ENCODE measurements at places on chromosomes 13 and 19.

- no peak for DNase-seq
These were observed 6.7 kb downstream of the KCNJ14 start for GRCh38 chr19:48461982-48462655.

DNA sequence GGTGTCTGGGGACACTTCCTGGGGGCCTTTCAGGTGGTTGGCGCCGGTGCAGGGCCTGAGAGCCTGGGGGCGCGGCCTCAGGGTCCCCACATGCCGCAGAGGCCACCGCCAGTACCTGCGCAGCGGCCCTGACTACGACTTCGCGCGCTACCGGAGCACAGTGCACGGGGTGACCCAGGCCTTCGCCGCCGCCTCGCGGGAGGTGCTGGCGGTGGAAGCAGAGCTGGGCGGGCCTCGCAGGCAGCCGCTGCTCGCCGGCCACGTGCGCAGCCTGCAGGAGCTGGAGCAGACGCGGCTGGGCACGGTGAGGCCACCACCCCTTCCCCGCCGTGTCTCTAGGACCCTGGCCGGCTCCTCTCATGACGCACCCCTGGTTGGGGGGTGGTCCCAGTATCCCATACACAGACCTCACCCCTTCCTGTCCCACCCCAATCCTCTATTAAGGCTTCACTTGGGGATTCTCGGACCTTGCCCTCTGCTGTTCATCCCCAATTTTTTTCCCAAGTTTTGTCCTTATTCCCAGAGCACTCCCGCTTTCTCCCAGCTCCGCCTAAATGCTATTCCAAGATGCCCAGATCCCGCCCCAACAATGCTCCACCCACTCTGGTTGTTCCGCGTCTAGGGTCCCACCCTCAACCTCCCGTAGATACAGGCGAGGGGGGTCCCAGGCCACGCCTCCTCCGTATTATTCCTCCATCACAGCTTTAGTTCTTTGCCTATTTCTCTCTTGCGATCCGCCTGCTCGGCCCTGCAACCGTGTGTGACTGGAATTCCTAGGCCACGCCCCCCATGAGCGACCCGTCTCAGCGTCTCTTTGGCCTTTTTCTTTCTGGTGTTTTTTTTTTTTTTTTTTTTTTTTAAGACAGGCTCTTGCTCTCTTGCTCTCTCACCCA, 1.0 kb downstream of the REX1BD start:
- DNase-seq: peak; percentile 68

GRCh38 chr13:74305876-74306275, 171.7 kb upstream of the KLF12 start:
- DNase-seq: no peak

DNA sequence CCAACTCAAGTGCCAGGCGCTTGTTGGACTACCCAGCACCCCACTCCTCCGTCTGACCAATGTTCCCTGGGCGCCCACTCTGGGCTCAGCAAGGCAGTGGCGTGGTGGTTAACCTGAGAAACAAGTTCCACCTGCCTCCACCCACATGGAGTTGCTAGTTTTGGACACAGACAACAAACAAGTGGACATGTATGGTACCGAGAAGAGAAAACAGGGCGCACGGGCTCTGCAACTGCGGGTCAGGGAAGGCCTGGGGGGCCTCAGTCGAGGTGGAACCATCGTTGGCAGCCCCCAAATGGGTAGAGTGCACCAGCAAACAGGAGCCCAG, 2.5 kb downstream of the MIER2 start:
- DNase-seq: no peak

- no peak for DNase-seq
These were observed 212.9 kb upstream of the SERP2 start for GRCh38 chr13:44160591-44161191.

GRCh38 chr13:113864273-113864890, 506 bp upstream of the GAS6 start:
- DNase-seq: no peak

GRCh38 chr13:19601749-19602725, 31.4 kb upstream of the MPHOSPH8 start:
- DNase-seq: peak; percentile 41

- DNase-seq: no peak
These were observed 46.3 kb downstream of the BRD4 start for GRCh38 chr19:15285896-15286591.

DNA sequence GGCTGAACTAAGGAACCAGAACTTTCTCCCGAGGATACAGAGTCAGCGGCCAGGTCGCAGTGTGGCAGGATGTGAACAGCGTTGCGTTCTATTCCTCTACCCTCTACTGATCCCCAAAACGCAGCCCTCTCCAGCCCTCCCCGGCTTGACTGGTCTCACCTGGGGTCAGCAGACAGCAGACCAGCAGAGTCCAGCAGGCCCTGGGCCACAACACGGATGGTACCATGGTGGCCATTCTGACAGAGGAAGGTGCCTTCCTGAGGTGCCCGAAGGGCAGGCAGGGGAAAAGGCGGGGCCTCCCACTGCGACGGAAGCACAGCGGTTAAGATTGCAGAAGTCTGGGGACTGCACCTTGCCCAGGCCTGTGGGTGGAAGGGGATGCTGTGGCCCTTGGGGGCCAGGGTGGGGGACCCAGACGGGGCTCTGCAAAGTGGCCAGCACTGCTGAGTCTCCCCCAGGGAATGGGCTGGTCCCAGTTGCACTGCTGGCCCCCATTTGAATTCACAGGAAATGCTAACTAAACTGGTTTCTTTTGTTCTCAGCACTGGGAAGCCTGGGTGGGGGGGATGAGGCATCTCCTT, at the start of gene ICAM3:
ICAM3 (minus strand) TSS at position 245 of the 581 bp plus-strand sequence; CDS start at position 235, 10 bp downstream.
- DNase-seq: no peak

GRCh38 chr19:22622901-22623840, 11.0 kb upstream of the ZNF492 start:
- DNase-seq: no peak

Data from choroid plexus epithelial cell (primary cell).